ENCODE measurements at places on chromosomes 5 and 9.

GRCh38 chr5:172683264-172683644, 42.2 kb downstream of the NEURL1B start:
- DNase-seq, result no peak

DNA sequence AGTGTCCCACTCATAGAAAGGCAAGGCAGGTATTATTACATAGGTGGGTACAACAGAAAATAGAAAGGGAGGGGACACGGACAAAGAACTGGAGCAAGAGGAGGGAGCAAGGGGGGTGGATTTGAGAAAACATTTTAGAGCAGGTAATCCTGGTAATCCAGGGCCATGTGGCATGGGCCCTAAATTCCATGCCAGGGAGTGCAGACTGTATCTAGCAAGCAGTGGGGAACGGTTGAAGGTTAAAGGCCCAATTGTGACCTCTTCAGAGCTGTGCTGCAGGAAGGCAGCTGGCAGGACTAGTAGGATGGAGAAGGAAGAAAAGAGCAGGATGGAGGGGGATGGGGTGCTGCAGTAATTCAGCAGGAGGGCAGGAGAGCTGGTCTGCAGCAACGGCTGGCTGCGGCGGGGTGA, 75.2 kb downstream of the PDE6A start:
- no peak for DNase-seq

DNA sequence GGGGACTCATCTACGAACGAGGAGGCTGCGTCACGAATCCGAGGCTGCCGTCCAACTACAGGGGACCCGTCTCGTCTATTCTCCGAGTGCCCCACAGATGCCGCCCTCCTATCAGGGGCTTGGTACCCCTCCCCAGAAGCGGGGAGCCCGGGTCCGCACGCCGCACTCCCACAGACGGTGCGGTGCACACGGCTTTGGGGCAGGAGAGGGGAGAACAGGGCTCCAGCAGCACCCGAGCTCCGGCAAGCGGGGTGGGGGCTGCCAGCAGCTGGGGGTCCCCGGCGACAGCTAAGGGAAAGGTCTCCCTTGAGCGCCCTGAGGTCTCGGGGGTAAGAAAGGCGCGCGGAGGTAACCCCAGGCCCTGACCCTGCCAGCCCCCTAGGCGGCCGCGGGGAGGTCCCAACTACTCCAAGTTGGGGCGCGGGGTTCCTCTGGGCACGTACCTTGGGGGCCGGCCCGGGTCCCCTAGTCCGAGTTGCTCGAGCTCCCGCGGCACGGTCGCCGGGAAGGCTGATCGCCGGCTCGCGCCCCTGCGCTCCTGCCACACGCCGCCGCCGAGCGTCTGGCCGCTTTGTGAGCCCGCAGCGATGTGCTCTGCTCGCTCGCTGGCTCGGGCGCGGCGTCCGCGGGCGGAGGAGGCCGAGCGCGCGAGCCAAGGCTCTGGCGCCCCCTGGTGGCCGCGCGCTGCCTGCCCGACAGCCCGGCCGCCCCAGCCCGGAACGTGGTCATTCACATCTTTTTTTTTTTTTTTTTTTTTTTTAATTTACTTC, at the start of gene SPOCK1:
Gene SPOCK1 (minus strand): TSS at position 591 of the 770 bp plus-strand sequence.
- peak; percentile 45 for DNase-seq

GRCh38 chr9:128412120-128412790, 8.4 kb upstream of the CERCAM start:
- DNase-seq, result peak; percentile 41

Data from stimulated activated CD4-positive, alpha-beta T cell treated with anti-CD3 and anti-CD28 coated beads, Interleukin-4, amount 100 ng/mL, for 24 hours (primary cell).